ENCODE measurements at places on chromosomes 7 and 10. TPM values are rescaled to one million over a fixed set of nuclear protein-coding genes. Genes with fewer than 3 reads are reported as not detected.

DNA sequence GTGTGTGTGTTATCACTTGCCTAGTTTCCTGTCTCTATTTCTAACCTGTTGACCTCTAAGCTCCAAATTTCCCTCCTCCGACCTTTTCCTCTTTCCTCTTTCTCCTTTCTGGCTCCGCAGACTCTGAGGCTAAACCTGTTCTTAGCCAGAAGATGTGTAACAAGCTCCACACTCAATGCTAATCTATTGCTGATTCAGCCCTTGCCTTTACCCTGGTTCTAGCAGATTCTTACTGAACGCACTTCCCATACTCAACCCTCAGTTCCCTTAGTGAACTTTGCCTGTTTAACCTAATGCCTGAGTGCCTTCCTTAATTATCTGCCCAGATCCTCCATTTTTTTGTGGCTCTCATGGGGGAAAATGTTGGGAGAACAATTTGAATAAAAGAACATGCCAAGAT, 30.0 kb upstream of the SGMS1 start:
- H3K36me3 ChIP-seq, result no peaks in the 10 kb centered on the region
- no peak for DNase-seq
- peaks cover 9% of the 10 kb centered on the region for H3K27me3 ChIP-seq
- H3K4me3 ChIP-seq, result no peak overlapping the region
- no peak overlapping the region for H3K27ac ChIP-seq

- H3K27ac ChIP-seq, result no peak overlapping the region
- H3K4me1 ChIP-seq, result peaks cover 5% of the 10 kb centered on the region
- H3K36me3 ChIP-seq, result peaks cover 2% of the 10 kb centered on the region
- H3K4me3 ChIP-seq, result no peak overlapping the region
- no peaks in the 10 kb centered on the region for H3K27me3 ChIP-seq
- no peak for DNase-seq
These were observed 24.6 kb downstream of the HIPK2 start for GRCh38 chr7:139753081-139753692.

DNA sequence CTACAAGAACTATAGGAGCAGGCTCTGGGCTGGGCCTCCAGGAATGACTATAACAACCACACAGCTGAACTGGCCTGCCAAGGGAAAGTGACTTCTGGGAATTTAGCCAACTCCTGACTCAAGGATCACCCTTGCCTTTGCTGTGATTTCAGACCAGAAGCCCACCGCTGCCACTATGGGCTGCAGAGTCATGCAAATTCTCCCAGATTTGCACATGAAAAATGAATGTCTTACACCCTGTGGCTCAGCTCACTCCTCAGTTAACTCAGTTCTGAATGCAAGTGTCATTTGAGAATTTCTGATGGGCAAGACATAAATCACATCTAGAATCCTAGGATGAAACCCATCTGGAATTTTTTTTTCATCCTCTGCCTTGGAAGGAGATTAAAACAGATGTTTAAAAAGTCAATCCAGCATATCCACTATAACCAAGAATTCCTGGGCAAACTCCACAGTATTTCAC, 186.5 kb upstream of the BET1 start:
- H3K4me3 ChIP-seq, result no peak overlapping the region
- H3K4me1 ChIP-seq, result no peaks in the 10 kb centered on the region
- DNase-seq, result no peak
- H3K27me3 ChIP-seq, result no peaks in the 10 kb centered on the region
- no peak overlapping the region for H3K27ac ChIP-seq
- H3K36me3 ChIP-seq, result no peaks in the 10 kb centered on the region

GRCh38 chr10:7532723-7533498, 122.1 kb upstream of the SFMBT2 start:
- H3K4me1 ChIP-seq, result no peaks in the 10 kb centered on the region
- no peak overlapping the region for H3K4me3 ChIP-seq
- no peak overlapping the region for H3K27ac ChIP-seq
- no peaks in the 10 kb centered on the region for H3K36me3 ChIP-seq
- DNase-seq, result no peak
- H3K27me3 ChIP-seq, result peaks cover 18% of the 10 kb centered on the region

DNA sequence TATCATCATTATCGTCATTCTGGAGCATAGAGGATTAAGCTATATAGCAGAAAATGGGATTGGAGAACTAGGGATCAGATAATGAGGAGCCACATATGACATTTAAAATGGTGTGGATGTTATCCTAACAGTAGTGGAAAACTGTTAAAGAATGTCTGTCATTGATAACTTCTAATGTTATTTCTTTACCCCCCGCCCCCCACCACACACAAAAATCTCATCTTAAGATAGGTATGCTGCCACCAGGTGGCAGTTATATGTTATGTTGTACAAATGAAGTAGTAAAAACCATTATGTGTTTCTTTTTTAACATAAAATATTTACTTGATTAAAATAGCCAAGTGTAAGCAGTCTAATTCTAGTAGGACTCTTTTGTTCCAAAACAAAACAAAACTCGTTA, 13.0 kb downstream of the AKAP9 start:
- H3K4me3 ChIP-seq, result no peak overlapping the region
- peaks cover 7% of the 10 kb centered on the region for H3K36me3 ChIP-seq
- DNase-seq, result no peak
- no peaks in the 10 kb centered on the region for H3K27me3 ChIP-seq
- H3K4me1 ChIP-seq, result peaks cover 13% of the 10 kb centered on the region

DNA sequence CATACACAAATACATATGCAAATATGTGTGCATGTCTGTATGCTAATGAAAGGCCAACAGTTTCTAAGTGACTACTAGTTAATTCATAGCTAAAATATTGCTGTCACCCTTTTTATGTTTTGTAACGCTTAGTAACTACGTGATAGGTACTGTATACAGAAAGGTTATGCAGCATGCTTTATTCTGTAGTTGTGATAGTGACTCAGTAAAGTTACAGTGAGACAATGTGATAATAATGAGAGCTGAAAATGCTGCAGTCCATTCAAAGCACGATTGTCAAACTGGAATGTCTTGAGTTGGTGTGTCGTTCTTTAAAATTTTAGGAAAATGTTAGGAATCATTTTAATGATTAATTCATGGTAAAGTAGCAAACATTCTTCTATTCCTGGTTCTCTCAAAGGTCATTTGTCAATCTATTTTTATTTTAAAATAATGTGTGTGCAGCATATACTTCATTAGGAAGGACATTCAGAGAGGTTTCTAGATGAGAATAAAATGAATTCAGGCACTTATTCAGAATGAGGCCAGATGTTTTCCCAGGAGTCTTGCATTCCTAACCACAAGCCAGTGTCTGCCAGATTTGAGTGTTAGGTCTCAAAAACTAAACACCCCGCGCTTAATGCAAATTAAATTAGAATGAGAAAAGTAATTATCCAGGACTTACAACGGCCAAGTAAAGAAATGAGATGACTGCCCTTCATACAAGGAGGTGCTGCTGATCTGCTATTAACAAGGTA, 408.8 kb upstream of the FZD8 start:
- no peaks in the 10 kb centered on the region for H3K36me3 ChIP-seq
- no peak overlapping the region for H3K4me3 ChIP-seq
- DNase-seq, result no peak
- H3K27ac ChIP-seq, result no peak overlapping the region
- H3K4me1 ChIP-seq, result no peaks in the 10 kb centered on the region
- no peaks in the 10 kb centered on the region for H3K27me3 ChIP-seq

DNA sequence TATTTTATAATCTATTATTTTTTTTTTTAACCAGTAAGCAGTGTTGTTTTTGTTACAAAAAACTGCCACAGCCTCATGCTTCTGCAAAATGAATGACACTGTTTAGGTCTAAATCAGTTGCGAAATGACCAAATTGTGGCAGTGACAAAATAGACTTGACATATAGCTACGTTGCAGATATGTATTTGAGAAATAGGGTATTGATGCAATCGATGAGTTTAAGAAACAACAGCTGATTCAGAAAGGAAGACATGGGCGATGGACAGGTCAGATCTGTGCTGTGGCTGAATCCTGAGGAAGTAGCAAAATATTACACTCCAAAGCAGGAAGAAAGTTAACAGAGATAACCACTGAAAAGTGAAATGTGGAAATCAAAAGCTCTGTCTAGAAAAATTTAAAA, 89.0 kb upstream of the STEAP4 start:
- no peaks in the 10 kb centered on the region for H3K27me3 ChIP-seq
- H3K36me3 ChIP-seq, result no peaks in the 10 kb centered on the region
- H3K27ac ChIP-seq, result no peak overlapping the region
- H3K4me1 ChIP-seq, result peaks cover 5% of the 10 kb centered on the region
- no peak for DNase-seq
- no peak overlapping the region for H3K4me3 ChIP-seq

DNA sequence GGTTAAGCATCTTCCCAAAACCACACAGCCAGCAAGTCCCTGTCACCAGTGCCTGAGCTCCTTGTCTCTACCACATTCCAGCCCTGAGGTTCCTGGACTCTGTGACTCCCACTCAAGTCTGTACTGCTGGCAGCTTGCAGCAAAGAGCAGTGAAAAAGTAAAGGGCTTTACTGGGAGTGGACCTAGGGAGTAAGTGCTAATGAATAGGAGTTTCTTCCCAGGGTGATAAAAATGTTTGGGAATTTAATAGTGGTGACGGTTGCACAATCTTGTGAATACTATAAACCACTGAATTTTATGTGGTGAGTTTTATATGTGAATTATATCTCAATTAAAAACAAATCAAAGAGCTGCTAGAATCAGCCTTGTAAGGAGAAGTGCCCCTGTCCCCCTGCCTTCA, 22.6 kb downstream of the HSPA12A start:
- H3K27ac ChIP-seq, result no peak overlapping the region
- H3K4me3 ChIP-seq, result no peak overlapping the region
- peaks cover 23% of the 10 kb centered on the region for H3K27me3 ChIP-seq
- H3K4me1 ChIP-seq, result peaks cover 18% of the 10 kb centered on the region
- no peak for DNase-seq
- H3K36me3 ChIP-seq, result no peaks in the 10 kb centered on the region

DNA sequence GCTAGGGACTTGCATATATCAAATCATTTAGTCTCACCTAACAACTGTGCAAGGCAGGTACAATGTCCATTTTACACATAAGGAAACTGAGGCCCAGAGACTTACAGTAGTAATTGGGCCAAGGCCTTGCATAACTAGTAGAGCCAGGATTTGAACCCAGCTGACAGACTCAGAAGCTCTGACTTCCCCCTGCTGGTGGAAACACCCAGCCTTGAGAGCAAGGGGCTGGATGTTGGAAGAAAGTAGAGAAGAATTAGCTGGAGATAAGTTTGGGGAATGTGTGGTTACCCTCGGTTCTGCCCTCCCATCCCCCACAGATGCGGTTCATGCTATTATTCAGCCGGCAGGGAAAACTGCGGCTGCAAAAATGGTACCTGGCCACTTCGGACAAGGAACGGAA, 2.0 kb downstream of the AP1S1 start:
- H3K4me3 ChIP-seq, result no peak overlapping the region
- H3K4me1 ChIP-seq, result peaks cover 16% of the 10 kb centered on the region
- peaks cover 24% of the 10 kb centered on the region for H3K36me3 ChIP-seq

DNA sequence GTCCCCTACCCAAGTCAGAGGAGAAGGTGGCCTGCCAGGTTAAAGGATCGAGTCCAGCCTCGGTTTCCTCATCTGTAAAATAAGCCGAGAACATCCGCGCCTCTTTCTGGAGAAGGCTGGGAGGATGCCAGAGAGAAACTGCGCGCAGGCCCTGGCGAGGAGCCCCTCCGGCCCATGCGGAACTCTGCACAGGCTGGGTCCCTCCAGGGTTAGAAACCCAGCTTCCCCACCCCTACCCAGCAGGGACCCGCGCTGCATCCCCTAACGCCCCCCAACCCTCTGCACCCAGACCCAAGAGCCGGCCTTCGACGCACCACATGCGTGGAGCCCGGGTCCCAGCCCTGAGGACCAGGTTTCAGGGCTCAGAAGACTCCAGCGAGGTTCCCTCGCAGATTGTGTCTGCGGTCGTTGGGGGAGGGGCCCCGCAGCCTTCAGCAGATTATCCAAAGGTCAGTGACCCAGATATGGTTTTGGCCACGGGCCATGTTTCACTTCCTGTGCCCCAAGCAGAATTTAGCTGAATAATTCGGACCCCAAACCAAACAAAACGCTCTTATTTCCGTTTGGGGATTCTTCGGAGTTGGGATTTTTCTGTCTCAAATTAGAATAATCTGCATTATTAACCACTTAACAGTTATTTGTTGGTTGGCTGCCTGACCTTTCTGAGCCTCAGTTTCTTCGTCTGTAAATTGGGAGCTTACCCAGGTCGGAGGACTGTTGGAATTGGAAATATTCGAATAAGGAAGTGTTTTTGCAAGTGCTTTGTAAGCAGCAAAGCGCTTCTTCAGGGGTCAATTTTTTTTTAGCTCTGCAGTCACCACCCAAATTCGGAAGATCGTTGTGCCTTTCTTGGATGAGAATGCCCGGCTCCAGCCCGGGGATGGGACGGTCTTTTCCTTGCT, 167.7 kb downstream of the UBE2H start:
- peaks cover 16% of the 10 kb centered on the region for H3K36me3 ChIP-seq
- peaks cover 42% of the 10 kb centered on the region for H3K4me1 ChIP-seq
- H3K27me3 ChIP-seq, result peaks cover 69% of the 10 kb centered on the region
- H3K4me3 ChIP-seq, result no peak overlapping the region
- no peak for DNase-seq

DNA sequence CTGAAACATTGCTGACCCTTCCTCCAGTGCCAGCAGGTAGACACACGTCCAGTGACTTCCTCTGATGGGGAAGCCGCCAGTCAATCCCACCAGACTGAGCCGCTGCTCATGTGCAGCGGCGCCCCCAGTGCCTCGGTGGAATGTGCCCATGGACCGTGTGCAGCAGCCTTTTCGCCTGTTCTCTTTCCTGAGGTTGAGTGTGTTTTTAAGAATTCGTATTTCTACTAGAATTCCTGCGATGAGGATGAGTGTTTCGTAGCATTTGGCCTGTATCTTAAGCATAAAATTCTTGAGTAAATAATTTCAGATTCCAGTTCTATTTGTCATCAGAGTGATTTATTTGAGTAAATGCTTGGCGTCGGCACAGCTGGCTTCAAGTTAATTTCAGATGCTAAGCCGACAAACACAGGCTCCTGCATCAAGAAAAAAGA, 35.4 kb downstream of the BNIP3 start:
- no peak for DNase-seq
- no peaks in the 10 kb centered on the region for H3K27me3 ChIP-seq
- no peak overlapping the region for H3K27ac ChIP-seq
- H3K4me1 ChIP-seq, result peaks cover 11% of the 10 kb centered on the region

Gene TEX36
- total RNA-seq, result not detected

Gene EBF3
- not detected for total RNA-seq

Gene ZCCHC24
- 1.5 TPM for total RNA-seq

Gene CRHR2
- not detected for total RNA-seq

Gene ENTPD1
- total RNA-seq, result 29.7 TPM

Gene NME8
- not detected for total RNA-seq

Gene CHAT
- not detected for total RNA-seq
